NCI-H1105 (cell line): ENCODE measurements at places on chromosomes 7 and 10.

GRCh38 chr7:75688200-75689136 is 50.3 kb downstream of the HIP1 start:
- DNase-seq = peak; percentile 90

DNA sequence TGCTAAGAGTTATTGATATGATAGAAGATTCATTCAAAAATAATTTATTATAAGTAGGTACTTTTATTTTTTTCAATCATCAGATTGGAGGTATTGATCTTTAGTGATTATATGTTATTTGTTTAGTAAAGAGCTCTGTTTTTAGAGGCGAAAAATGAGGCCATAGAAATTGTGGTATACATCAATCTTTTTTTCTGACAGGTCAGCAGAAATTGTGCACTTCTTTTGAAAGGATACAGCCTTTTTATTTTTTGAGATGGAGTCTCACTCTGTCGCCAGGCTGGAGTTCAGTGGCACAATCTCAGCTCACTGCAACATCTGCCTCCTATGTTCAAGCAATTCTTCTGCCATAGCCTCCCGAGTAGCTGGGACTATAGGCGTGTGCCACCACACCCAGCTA is 292.1 kb downstream of the BAMBI start:
- no peak for DNase-seq

- no peak for DNase-seq
These were observed 29.0 kb downstream of the CTNNA3 start for GRCh38 chr10:67667035-67667425.

- DNase-seq = no peak
These were observed 429.9 kb upstream of the SEMA3A start for GRCh38 chr7:84624527-84624926.

- no peak for DNase-seq
These were observed 51.3 kb upstream of the GPR26 start for GRCh38 chr10:123614888-123615287.

- DNase-seq = no peak
These were observed 401.0 kb upstream of the NRP1 start for GRCh38 chr10:33735464-33735923.

DNA sequence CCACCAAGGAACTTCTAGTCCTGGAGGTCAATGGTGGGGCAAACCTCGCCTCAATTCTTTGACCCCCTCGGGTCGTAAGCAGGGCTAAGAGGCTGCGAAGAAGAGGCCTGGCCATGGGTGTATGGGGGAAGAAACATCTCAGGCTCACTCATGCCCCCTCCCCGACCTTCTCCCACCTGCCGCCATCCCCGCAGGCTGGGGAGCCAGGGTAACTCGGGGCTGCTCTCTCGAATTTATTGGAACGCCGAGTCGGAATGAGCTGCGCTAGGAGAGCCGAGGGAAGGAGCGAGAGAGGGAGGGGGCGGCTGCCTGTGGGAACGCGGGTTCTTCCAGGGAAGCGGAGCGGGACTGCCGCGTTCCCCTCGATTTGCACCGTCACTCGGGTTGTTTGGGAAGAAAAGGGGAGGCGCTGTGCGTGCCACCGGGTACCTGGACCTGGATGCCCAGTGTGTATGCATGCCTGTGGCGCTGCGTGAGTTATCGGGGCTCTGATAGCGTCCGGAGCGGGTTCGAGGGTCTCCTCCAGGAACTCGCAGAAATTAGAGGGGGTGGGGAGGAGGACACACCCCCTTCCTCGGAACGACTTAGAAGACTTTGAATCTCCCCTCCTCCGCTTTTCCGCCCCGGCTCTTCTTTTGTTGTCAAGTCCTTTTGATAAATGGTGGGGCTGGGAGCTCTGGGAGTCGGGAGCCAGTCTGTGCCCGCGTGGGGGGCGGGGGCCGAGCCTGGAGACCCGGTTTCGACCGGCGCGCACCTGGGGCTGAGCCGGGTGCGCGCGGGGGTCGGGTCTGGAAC is 1.8 kb upstream of the ZNF503 start:
- peak; percentile 24 for DNase-seq

DNA sequence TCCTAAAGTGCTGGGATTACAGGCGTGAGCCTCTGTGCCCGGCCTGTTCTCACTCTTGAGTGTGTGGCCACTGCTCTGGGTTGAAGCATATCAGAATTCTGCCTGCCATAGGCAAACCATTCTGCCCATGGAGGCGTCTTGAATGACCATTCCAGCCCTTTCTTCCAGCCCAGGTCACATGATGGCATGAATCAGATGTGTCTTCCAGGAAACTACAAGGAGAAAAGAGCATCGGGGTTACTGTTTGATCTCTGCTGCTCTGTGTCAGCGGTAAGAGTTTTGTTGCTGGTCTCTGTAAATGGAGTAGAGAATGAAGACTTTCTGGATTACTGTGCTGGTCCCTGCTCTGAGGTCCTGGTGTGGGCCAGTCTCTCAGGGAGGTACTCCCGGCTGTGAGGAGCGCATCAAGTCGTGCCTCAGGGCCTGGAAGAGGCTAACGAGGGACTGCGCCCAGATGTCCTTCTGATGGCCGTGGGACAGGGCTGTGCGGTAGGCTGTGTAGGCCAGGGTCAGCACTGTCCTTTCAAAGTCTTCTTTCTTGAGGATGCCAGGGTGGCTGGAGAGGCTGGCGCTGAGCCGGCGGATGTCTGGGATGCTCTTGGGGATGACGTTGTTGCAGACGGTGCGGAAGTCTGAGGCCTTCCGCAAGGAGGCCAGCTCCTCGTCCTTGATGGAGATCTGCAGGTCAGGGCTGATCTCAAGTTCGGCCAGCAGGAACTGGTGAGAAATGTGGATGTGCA is 5.8 kb upstream of the SLC13A4 start:
- DNase-seq = no peak

- no peak for DNase-seq
These were observed 3.7 kb upstream of the ZNF800 start for GRCh38 chr7:127396184-127396583.

GRCh38 chr7:107109955-107110354 is 58.8 kb upstream of the HBP1 start:
- no peak for DNase-seq

- no peak for DNase-seq
These were observed 299.1 kb upstream of the NFE2L3 start for GRCh38 chr7:25852939-25853271.
